Uterus (tissue), 4 donors: ENCODE measurements at places on chromosomes 1 and 21. TPM values are rescaled to one million over a fixed set of nuclear protein-coding genes. Genes with fewer than 3 reads are reported as not detected.

DNA sequence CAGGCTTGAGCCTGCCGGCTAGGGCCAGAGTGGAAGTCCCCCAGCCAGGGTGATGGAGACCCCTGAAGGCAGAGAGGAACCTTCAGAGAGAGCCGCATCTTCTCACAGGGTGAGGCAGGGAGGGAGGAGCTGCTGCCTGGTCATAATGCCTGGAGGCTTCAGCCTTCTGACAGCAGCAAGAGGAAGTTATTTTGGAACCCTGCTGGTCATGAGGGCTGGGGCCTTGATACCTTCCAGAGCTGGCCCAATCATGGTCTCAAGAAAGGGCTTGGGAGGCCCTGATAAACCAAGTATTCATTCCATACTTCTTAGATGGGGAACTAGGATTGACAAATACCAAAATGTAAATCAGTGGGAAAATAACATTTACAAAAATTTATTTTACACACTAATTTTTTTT is 26.6 kb upstream of the MPZL1 start:
- no peak for DNase-seq

DNA sequence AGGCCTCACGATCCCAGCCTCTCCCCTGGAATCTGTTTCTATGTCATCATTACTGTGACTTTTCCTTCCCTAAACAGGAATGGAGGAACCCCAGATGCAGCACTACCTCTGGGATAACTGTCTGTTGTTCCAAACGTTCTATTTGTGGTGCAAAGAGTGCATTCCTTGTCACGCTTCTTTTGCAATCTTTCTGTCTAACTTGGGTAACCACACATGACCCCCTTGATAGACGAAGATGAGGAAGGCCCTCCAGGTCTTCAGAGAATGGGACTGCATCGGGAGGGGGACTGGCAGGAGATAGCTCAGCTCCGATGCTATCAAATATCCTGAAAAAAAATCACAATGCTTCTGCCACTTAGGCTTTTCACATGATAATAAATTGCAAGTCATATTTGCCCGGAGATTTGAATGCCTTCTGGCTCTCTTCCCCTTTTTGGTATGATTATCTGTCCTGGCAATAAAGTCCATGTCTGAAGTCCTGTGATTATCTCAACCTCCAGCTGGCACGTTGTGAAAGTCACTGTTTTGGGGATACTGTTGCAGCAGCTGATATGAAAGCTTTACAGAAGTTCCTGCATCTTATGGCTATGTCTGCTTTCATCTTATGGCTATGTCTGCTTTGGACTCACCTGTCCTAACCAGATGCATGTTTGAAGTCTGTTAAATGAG is 148.7 kb upstream of the LMO4 start:
- no peak for DNase-seq

DNA sequence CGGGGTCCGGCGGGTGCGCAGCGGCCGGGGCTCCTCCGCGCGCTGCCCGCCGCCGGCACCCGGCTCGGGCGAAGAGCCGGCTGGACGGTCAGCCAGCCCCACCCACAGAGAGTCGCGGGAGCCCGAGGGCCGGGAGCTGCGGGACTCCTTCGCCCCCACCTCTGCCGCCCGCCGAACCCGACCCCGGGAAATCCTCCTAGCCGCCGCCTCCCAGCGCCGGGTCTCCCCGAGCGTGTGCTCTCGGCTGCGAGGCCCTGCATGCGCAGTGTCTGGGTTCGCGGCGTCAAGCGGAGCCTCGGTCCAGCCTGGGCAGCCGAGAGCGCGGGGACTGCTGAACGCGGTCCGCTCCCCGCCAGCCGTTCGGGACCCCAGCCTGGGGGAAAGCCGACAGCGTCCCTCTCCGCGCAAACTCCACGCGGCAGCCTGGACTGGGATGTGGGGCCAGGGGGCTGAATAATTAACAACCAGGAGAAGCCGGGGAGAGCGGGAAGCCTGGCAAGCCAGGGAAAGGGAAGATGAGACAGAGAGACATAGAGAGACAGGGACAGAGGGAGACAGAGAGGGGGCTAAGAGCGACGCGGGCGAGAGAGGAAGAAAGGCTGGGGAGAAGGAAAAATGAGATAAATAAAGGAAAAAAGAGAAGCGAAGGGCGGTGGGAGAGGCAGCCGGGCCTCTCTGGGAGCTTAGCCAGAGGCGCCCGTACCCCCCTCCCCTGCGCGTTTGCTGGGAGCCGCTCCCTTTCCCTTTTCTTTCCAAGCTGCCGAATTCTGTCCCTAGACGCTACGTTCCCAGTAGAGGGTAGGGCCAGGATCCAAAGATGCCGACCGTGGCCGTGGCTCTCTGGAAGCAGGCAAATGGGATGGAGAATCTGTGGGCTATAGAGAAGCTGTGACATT is 64.2 kb downstream of the MEF2D start:
- DNase-seq: no peak

DNA sequence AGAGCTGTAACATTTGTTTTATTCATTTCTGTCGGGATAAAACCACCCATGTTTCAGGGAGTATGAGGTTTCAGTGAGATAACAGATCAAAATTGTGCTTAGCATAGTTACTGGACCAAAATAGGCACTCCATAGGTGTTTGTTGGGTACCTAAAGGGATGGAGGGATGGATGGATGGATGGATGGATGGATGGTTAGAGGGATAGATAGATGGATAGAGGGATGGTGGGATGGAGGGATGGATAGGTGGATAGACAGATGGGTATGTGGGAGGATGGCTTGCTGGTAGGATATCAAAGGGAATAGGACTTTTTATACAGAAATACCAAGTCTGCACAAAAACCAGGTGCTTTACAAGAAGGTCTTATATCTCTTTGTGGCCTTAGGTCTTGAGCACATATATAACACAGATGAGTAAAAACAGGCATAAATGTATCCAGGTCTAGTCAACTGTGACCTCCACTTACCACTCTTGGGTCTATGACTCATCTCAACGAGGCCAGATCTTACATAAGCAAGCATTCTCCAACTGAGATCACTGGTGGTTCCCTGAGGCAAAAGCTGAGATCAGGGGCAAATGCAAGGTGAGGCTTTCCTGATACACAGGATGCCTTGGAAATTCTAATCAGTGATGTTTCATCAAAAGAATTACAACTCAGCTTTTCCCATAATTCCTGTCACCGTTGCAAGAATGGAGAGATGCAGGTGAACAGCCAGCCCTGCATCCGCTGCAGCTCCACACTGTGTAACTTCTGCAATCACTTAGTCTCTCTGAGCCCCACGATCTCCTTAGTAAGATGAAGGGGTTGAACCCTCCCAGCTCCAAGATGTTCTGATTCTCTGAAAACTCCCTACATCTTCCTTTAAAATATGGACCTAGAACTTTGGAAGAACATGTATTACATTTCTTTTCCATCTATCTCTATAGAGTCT is 32.0 kb downstream of the PTAFR start:
- no peak for DNase-seq

- no peak for DNase-seq
Measured at GRCh38 chr21:44947111-44947929, 7.5 kb downstream of the SLX9 start.

DNA sequence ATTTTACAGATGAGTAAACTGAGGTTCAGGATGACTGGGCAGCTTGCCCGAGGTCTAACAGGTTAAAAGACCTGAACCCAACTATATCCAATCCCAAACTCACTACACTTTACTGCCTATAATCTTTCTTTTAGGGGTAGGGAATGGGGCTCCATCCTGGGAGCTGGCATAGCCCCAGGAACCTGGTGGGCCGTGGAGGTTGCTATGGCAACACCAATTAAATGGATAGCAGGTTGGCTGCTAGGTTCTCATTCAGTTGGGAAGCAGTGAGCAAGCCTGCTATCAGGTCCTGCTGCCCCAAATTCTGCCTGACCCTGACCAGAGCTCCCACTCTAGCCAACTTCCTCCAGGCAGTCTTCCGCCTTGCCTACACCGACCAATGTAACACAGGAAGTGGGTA is 40.9 kb downstream of the LRP8 start:
- DNase-seq: no peak

DNA sequence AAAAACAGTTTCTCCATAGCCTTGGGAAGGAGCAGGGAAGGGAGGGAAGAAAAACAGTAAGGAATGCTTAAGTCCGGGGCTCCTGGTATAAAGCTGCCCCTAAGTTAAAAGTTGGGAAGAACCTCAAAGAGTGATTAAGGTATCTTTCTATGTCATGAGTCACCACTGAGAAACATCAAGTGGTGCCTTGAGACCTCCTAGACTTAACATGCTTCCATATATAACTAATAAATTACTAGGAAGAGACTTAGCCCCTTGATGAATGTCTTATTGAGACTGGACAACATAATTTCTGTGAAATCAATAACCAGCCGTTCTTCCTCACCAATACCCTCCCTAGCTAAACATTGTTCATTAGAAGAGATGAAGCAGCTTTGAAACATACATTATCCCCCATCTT is 121.8 kb upstream of the SLC44A3 start:
- DNase-seq: no peak

- no peak for DNase-seq
Measured at GRCh38 chr1:62286786-62287224, 32.4 kb downstream of the KANK4 start.

- DNase-seq: peak; percentile 64
Measured at GRCh38 chr1:7646981-7647901, 123.9 kb upstream of the VAMP3 start.

GRCh38 chr1:244874974-244875579 is 10.7 kb upstream of the HNRNPU start:
- no peak for DNase-seq

The ABCD3 gene
- 18.4 TPM for total RNA-seq
